ENCODE measurements at places on chromosomes 5 and 9.

DNA sequence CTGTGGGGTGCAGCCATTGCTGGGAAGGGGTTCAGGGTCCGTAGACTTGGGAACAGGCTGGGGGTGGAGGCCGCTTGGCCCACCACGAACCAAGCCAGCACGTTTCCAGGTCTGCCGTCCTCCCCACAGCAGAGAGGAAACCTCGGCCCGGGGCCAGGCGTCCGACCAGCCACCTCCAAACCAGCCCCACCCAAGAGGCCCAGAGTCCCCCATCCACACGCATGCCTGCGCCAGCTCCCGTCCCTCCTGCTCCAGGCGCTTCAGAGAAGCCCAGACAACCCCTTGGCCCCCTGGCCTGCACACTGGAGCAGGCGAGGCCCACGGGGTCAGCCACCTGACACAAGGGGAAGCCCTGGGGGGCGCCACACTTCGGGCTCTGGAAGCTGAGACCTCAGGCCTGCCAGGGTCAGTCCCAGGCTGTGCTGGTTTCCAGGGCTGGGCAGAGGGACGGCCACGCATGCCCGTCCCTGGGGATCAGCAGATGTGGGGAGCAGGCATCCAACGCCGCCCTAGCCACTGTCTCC, 6.3 kb downstream of the DNLZ start:
- no peak for DNase-seq

GRCh38 chr5:116935561-116936162, 361.0 kb upstream of the SEMA6A start:
- DNase-seq: no peak

- no peak for DNase-seq
Measured at GRCh38 chr9:94903961-94904421, 177.5 kb downstream of the AOPEP start.

- DNase-seq: no peak
Measured at GRCh38 chr9:3793971-3794383, 268.2 kb upstream of the RFX3 start.
